RPMI7951 (cell line): ENCODE measurements at places on chromosomes 7 and 10.

DNA sequence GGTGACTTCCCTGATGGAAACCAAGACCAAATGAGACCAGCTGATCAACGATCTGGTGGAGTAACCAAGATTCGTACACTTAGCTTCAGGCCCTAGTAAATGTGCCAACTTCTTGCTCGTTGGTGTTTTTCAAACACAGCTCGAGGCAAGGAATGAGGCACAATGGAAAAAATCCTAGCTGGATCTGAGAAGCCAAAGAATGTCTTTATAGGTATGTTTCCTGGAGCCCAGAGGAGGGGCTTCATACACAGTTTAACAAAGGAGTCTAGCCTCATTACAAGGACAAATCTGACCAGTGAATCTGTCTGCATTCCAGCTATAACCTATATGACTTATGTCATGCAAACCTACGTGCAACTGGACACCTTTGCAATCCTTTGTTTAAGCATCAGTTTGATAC, 3.7 kb downstream of the COL17A1 start:
- DNase-seq, result no peak

- DNase-seq, result no peak
Measured at GRCh38 chr7:79376299-79377025, 77.0 kb downstream of the MAGI2 start.

GRCh38 chr10:68655620-68656126, 65.4 kb upstream of the CCAR1 start:
- DNase-seq, result no peak

DNA sequence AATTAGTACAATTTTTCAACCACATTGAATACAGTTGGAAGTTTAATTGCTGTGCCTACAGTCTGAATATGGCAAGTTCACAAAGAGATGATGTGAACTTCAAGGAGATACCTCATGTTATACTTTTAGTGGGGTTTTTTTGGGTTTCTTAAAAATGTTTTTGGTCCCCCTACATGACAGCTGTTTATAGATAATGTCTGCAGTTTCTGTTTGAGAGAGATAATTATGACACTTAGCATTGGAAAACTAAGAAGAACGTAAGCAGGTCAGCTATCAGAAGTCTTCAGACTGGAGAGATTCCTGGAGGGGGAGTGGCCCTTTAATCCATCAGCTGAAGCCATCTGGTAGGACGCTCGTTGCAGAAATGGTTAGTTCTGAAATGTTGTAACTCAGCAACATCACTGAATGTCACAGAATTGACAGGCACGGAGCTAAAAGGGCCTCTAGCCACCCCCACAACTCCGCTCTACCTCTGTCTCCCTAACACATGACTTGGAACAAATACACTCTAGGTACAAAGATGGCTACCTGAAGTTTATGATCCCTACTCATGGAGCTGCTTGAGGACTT, 29.0 kb downstream of the TIMM23 start:
- DNase-seq, result no peak

DNA sequence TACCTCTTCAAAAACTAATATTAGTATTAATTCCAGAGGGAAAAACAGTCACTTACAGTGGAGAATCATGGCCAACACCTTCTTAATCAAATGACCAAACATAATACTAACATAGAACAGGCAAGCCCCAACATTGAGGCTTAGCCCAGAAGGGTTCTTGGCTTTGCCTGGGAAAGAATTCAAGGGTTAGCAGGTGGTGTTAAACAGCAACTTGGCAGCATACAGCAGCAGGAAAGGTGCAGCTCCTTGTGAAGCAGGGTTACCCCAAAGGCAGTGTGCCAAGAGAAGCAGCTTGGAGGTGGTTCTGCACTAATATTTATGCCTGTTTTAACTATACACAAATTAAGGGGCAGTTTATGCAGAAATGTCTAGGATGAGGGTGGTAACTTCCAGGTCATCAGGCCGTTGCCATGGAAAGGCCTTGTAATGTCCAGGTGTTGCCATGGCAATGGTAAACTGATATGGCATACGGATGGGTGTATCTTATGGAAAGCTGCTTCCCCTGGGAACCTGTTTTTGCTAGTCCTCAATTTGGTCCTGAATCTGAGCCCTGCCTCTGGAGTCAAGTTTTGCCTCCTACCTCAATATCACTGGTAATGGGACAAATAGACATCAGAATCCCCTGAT, 27.2 kb upstream of the BEND7 start:
- peak; percentile 36 for DNase-seq

- DNase-seq, result no peak
Measured at GRCh38 chr7:1714583-1715330, 44.7 kb downstream of the ELFN1 start.

DNA sequence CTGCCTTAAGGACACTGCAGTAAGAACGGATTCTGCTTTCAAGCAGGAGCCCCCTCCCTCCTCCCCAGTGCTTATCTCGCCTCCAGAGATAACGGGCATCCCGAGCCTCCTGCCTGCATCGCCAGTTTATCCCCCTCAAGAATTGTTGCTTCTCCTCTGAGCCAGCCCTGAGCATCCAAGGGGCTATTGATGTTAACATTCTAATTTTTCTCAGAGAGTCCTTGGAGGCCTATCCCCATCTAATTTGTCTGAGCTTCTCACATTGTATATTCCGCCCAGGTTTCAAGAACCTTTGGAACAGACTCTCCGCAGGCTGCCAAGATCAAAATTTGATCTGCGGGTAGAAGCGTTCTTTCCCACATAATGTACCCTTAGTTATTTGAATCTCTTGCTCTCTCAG, 180.0 kb downstream of the GFRA1 start:
- no peak for DNase-seq

GRCh38 chr7:150787321-150788281, 12.6 kb downstream of the TMEM176B start:
- no peak for DNase-seq

DNA sequence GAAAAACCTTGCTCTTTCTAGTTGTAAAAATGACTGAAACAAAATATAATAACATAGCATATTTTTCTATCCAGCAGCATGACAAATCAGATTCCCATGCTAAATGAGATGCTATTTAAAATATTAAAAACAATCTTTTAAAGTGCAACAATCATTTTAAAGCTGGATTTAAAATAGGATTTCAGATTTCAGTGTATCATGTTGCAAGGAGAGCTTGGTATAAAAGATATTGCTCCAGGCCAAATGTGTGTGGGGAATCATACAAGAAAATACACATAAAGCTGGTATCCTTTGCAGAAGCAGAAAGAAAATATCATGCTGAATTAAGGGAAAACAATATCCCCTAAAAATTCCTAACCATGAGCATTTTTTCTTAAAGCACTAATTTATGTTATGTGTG, 42.2 kb downstream of the SLC13A1 start:
- no peak for DNase-seq

GRCh38 chr7:151595702-151596350, 76.1 kb upstream of the RHEB start:
- no peak for DNase-seq

- DNase-seq, result no peak
Measured at GRCh38 chr7:107486041-107486440, 16.2 kb downstream of the GPR22 start.

DNA sequence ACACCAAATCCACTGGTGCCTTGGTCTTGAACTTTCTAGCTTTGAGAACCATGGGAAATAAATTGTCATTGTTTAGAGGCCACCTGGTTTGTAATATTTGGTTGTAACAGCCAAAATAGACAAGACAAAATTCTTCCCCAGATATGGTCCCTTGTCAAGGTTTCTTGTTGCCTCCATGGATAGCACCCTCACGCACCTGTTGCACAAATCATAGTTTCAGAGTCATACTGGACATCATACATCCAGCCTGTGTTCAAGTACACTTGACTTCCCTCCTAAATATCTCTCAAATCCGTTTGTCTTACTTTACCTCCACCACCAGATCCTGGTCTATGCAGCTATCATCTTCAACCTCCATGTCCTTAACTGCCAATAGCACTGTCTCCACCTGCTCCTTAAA, 256.7 kb upstream of the IGFBP3 start:
- DNase-seq, result no peak

DNA sequence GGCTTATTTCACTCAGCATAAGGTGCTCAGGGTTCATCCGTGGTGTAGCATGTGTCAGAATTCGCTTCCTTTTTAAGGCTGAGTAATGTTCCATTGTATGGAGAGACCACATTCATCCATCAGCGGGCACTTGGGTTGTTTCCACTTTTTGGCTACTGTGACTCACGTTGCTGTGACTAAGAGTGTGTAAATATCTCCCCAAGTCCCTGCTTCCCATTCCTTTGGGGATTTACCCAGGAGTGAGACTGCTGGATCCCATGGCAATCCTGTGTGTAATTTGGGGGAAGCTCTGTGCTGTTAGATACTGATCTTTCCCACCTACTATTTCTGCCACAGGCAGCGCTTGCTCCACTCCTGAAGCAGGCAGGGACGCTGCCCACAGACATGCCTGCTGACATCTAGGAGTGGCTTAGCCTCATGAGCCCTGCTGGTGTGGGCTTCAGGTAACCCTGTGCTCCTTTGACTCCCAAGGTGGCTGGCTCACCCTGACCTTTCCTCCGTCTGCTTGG, 346.0 kb downstream of the FRMD4A start:
- peak; percentile 99 for DNase-seq

- DNase-seq, result no peak
Measured at GRCh38 chr10:21634599-21635365, 100.8 kb downstream of the MLLT10 start.

GRCh38 chr10:18254086-18254485, 113.9 kb downstream of the CACNB2 start:
- DNase-seq, result no peak

DNA sequence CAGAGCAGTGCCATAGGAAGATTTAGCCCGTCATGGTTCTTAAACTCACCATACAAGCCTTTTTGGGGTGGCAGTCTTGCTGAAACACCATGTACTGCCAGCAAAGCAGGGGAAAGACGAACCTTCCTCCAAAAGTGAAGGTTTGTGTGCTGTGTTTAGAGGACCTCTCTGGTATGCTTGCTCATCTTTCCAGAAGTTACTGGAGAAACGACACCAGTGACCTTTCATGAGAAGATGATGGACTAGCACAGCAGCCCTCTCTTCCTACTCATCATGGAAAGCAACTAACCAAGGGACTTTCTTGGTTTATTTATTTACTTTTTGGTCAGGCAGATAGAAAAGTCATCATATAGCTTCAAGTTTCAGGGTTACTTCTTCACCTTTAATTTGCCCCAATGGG, 247.4 kb downstream of the PTEN start:
- DNase-seq, result no peak

DNA sequence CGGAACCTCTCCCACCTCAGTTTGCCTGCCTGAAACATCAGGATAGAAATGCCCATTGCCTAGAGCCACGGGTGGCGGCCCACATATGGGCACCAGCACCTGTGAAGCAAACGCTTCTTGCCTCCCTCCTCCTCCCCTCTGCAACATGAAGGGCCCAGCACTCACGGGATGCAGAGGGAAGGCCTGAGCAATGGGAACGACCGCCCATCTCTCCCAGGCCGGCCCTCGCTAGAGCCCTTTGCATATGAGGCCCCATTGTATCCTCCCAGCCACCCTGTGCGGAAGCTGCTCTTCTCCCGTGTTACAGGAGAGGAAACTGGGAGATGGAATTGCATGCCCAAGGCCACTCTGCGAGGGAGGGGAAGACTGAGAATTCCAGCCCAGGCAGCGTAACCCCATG, 88.2 kb downstream of the RGS10 start:
- no peak for DNase-seq

DNA sequence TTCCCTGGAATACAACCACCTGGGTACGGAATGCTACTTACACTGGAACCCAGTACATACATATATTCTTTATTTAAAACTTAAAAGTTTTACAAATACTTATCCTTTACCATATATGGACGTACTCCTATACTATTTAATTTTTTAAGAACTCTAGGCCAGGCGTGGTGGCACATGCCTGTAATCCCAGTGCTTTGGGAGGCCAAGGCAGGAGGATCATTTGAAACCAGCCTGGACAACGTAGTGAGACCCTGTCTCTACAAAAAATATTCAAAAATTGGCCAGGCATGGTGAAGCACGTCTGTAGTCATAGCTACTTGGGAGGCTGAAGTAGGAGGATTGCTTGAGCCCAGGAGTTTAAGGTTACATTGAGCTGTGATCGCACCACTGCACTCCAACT, 2.0 kb downstream of the RBM28 start:
- no peak for DNase-seq

- no peak for DNase-seq
Measured at GRCh38 chr10:44926751-44927351, 15.7 kb downstream of the TMEM72 start.

DNA sequence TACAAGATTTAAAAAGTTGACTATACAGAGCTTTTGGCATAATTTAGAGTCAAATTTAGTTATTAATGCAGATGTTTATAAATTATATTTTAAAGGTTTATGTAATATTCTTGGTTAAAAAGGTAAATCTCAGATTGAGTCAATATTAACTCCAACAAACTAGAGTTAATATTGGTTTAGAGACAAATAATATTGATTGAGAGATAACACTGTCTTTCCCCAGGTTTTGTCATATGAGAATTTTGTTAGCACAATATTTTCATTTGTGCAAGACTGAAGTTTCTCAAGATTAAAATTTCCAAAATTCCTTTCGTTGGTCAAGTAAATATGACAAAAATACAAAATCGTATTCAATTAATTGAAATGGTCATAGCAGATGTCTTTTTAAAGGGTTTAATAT, 12.9 kb upstream of the AKR1D1 start:
- DNase-seq, result no peak

DNA sequence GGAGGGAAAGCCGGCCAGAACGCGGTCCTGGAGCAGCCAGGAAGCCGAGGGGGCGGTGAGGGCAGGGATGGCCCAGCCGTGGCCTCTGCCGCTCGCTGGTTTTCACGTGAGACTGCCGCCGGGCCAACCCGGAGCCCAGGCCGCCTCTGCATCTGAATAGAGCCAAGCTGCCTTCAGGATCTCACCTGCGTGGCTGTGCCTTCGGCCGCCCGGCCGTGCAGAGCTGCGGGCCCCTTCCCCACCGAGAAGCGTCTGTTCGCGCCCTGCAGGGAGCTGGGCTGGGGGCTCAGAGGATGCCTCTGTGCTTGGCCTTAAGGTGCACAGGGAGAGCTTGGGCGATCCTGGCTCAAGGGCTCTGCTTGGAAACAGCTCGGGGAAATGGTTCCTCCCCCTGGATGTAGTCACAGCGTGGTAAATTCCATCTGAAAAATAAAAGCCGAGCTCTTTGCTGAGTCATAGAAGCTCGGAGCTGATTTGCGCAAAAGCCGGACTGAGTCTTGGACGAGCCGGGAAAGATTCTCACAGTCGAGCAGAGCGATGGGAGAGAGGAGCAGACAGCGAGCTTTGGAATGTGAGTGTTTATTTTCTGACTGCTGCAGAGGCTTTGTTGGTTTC, at the start of gene JAKMIP3:
JAKMIP3 (plus strand) TSS at position 456 of the 615 bp plus-strand sequence. CDS start 38,863 bp downstream, outside the sequence.
- peak; percentile 80 for DNase-seq

- no peak for DNase-seq
Measured at GRCh38 chr10:9895453-9895852, 1122.2 kb upstream of the CELF2 start.
